ENCODE measurements at places on chromosomes 7 and 10.

DNA sequence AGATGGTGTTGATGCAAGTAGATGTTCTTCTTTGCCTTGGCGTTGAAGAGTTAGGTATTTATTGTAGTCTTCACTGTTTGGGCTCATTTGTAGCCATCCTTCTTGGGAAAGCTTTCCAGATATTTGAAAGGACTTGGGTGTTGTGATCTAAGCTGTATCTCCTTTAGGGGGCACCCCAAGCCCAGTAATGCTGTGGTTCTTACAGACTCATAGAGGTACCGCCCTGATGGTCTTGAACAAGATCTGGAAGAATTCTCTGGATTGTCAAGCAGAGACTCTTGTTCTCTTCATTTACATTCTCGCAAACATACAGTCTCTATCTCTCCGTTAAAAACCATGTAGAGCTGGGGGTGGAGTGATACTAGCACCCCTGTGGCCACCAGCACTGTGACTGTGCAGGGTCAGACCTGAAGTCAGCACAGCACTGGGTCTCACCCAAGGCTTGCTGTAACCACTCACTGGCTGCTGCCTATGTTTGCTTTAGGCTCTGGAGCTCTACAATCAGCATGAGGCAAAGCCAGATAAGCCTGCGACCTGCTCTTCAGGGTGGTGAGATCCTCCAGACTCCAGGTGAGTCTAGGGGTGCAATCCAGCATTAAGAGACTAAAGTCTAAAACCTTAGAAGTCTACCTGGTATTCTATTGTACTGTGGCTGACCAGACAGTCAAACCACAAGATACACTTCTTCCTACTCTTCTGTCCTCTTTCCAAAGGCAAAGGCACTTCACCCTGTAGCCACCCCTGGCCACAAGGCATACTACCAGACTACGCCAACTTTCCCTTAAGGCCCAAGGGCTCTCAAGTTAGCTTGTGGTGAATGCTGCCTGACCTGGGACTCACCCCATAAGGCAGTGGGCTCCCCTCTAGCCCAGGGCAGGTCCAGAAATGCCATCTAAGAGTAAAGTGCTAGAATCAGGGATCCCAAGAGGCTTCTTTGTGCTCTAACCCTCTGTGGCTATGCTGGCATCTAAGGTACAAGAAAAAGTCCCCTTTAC lies 209.7 kb upstream of the TMEM196 start:
- peak; percentile 23 for DNase-seq

DNA sequence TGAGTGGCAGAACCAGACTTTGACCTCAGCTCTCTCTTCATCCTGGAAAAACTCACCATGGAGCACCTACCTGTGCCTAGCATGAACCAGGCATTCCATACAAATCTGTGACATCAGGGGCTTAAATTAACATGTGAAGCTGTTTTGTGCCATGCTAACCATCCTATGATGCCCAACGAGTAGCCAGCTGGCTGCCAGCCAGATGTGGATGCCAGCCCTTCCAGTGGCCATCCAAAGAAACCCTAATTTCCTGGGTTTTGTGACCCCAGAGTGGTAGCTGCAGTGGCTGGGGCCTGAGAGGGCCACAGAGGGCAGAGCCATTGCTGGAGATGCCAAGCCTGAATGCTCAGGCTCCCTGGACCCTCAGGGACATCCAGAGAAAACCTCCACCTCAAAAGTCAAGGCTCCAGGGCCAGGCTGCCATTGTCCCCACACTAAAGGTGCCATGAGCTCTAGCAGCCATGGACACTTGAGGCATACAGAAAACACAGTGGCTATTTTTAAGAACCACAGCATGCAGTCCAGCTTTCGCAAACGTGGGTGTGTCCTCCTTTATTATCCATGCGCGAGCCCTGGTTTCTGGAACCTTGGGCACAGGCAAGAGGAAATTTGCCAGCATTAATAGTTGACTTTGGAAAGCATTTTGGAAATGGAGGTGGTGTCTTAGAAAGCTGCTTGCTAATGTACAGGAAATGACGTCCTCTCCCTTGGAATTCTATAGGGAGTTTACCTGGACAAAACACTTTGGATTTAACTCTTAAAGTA lies 6.0 kb downstream of the CPXM2 start:
- no peak for DNase-seq

DNA sequence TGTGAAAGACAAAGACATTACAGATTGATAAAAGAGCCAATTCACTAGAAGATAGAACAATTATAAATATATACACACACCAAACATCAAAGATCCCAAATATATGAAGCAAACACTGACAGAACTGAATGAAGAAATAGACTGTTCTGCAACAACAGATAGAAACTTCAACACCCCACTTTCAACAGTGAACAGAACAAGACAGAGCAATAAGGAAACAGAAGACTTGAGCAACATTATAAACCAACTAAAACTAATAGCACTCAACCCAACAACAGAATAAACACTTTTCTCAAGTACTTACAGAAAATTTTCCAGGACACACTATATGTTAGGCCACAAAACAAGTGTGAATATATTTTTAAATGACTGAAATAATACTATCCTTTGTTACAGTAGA lies 10.9 kb downstream of the CDCA7L start:
- no peak for DNase-seq

DNA sequence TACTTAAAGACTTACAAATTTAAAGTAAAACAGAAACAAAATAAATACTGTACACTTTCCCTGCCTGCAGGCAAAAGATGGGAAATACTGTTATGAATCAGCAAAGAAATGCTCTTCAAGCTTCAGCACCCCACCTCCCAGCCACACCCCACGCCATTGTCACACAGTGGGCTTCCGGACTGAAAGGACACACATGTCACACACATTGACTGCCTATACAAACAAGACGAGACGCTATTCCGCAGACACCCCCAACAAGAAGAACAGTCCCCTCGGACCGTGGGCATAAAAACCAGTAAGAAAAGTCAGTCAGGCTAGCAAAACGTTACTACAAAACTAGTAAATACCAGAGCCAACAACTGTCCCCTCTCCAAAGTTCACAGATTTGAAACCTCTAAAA lies 22.2 kb upstream of the PARP12 start:
- DNase-seq, result no peak

DNA sequence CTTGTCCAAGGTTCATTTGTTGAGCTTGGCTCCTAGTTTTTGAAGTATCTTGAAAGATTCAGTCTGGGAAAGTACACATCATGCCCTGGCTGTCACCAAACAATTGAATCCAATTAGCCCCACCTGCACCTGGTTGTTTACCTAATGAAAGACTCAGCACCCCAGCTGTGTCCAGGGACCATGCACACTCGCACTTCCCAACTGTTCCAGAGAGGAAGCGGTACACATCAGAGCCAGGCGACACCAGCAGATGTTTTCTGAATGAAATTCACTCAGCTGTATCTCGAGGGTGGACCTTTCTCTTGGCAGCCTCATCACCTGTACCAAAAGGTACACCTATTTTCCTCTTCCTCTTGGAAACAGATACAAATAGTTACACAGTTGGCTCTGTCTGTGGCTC lies 216.4 kb upstream of the LRGUK start:
- no peak for DNase-seq
